Sciatic nerve (tissue), 2 donors: ENCODE measurements at places on chromosomes 13 and 19. TPM values are rescaled to one million over a fixed set of nuclear protein-coding genes. Genes with fewer than 3 reads are reported as not detected.

ZIC2 gene
- total RNA-seq = not detected

PCSK4 gene
- total RNA-seq = 2.5 TPM

NLRP9 gene
- total RNA-seq = not detected

TMIGD2 gene
- total RNA-seq = 0.85 TPM

FFAR3 gene
- total RNA-seq = 0.76 TPM

DNA sequence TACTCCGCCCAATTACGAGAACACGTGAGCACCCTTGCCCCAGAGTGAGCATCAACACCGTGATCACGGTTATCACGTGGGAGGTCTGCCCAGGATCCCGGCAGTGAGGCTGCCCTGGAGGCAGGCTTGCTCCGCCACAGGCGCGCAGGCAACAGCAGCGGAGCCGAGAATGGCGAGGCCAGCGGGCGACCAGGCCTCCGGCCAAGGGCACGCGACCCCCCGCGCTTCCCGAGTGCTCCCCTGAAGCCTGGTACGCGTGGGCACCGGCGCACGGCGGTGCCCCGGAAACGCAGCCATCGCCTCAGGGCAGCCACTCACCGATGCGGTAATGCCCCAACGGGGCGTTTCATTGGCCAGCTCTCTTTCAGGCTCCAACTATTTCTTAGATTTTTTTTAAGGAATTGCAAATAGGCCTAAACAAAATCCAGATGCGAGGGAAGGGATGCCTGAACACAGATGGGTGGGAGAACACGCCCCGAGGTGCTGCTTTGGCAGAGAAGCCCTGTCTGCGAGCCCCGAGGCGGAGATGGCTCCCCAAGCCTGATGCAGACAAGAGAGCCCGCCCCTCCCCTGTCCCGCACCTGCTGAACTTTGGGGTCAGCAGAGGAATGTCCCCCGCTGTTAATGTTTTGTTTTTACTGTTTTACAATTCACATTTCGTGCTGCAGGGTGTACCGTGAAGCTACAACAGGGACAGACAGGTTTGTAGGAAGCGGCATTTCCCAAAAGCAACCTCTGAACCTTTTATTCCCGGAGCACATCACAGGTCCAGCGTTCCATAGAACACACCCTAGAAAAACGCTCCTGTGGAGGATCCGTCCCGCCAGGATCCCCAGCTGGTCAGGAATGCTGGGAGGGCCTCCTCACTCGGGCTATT lies 132.7 kb downstream of the ZDHHC20 start:
- no peak for DNase-seq

DNA sequence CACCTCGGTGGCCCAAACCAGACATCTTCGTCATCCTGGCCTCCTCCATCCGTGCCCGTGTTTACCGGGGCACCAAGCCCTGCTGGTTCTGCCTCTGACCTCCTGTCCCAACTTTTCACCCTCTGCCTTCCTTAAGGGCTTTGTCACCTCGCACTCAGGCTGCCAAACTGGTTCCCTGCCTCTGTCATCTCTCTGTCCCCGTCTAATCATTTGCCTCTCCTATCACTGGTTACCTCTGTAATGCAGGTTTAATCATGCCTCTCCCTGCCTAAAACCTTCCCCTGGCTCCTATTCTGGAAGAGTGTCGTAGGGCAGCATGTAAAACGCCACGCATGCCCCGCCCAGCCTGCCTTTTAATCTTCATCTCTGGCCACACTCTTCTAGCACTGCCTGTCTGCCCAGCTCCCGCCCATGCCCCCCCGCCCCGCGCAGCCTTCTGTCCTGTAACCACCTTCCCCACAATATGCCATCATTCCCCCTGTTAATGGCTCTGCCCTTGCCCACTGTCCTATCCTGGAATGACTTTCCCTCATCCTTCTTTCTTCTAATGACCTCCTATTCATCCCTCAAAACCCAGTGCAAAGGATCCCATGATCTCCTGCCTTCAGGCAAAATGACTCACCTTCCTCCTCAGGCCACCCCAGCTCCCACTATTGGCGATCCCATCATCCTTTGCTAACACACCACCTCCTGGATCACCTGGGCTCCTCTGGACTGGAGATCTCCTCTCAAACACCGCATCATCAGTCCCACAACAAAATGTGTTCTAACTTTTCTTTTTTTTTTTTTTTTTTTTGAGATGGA lies 66.7 kb downstream of the PEX11G start:
- no peak for DNase-seq

DNA sequence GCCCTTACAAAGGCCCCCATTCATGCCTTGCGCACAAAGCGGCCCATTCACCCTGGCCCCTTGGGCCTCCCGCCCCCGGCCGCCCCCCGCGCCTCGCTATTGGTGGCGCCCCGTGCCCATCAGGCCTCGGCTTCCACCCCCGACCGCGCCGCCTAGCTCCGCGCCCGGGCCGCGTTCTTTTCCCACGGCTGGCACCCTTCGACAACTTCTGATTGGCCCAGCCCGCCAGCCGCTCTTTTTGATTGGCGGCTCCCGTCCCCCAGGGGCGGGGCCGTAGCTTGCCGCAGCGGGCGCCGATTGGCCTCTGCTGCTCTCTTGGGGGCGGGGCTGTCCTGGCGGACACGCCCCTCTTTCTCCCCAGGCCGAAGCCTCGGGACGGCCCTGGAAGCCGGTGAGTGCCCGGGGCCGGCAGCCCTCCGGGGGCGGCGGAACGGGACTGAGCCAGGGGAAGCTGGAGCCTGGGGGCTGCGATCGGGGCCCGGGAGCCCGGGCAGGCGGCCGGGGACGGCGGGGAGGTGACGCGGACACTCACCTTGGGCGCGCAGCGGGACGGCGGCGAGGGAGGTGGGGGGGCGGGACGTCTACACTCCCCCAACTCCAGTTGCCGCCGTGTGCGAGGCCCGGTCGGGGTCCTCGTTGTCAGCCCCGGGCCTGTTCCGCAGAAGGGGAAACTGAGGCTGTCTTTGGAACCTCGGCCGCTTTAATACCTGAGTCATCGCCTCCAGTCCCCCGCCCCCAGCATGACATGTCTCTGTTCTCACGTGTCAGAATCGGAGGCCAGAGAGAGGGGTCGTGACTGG lies at the start of gene MYH14:
Gene MYH14, plus strand, starts transcription at position 342 of the 800 bp plus-strand sequence. CDS start 6,744 bp downstream, outside the sequence.
- DNase-seq = peak; percentile 92

DNA sequence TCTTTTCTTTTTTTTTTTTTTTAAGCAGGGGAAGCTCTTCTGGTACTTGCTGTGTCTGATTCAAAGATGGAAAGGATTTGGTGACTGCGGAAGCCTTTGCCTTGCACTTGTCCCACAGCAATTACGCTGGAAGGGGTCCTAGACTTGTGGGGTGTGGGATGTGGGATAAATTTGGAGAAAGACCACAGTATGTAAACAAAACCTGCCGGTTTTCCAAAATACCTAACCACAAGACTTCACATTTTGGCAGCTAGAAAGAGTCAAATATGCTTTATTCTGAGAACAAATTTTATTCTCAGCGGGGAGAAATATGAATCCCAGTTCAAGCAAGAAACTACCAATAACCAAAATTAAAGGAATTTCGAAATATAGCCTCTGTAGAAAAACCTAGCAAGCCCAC lies 176.5 kb downstream of the SPRY2 start:
- DNase-seq = no peak

DNA sequence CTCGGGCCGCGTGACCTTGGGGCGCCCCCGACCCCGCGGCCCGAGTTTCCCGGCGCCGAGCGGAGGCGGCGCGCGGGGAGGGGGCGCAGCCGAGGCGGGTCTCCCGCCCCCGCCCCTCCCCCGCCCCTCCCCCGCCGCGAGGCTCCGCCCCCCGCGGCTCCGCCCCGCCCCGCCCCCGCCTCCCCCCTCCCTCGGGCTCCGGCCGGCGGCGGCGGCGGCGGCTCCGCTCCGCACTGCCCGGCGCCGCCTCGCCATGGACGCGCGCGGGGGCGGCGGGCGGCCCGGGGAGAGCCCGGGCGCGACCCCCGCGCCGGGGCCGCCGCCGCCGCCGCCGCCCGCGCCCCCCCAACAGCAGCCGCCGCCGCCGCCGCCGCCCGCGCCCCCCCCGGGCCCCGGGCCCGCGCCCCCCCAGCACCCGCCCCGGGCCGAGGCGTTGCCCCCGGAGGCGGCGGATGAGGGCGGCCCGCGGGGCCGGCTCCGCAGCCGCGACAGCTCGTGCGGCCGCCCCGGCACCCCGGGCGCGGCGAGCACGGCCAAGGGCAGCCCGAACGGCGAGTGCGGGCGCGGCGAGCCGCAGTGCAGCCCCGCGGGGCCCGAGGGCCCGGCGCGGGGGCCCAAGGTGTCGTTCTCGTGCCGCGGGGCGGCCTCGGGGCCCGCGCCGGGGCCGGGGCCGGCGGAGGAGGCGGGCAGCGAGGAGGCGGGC lies at the start of gene HCN2:
Gene HCN2, plus strand, starts transcription at position 189 of the 703 bp plus-strand sequence. Its CDS starts 65 bp downstream, at position 254.
- DNase-seq = no peak

GRCh38 chr19:12774588-12775555 lies at the start of gene HOOK2:
TSS of gene HOOK2 (minus strand) at chr19:12775552. CDS start at chr19:12775449, 103 bp downstream.
- no peak for DNase-seq

GRCh38 chr13:40342461-40342860 lies 324.0 kb downstream of the FOXO1 start:
- no peak for DNase-seq

DNA sequence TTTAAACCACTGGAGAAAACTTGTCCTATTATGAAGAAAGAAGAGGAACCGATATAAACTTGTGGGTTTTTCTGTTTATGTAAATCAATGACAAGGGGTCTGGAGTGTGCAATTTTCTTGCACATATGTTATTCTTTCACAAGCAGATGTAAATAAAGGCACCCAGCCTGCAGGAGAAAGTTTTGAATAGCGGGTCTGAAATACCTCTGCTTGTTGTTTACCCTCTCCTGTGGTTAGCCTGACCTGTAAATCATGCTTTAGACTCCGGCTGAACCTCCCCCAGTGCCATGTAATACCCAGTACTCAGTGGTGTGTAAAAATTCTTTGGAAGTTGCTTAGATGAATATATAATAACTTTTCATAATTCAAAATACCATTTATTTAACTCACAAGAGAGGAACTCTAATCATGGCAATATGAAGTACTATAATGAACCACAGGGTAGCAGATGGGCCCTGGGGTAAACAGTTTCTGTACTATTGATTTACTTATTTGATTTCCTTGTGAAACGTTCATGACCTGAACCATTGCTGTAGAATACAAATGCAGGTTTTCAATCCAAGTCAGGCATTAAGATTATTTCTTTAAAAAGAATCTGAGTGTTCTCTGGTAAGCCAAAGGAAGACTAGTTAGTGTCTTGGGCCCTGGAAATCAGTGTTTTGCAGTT lies 245.1 kb downstream of the LMO7 start:
- DNase-seq = no peak

- no peak for DNase-seq
Observed at GRCh38 chr13:108621462-108621861, 7.9 kb upstream of the MYO16 start.

GRCh38 chr13:99805361-99805760 lies 166.2 kb downstream of the ZIC5 start:
- DNase-seq = no peak

GRCh38 chr13:95117092-95117491 lies 184.2 kb downstream of the ABCC4 start:
- no peak for DNase-seq
